NCI-H446 (cell line): ENCODE measurements at places on chromosomes 3 and 15.

DNA sequence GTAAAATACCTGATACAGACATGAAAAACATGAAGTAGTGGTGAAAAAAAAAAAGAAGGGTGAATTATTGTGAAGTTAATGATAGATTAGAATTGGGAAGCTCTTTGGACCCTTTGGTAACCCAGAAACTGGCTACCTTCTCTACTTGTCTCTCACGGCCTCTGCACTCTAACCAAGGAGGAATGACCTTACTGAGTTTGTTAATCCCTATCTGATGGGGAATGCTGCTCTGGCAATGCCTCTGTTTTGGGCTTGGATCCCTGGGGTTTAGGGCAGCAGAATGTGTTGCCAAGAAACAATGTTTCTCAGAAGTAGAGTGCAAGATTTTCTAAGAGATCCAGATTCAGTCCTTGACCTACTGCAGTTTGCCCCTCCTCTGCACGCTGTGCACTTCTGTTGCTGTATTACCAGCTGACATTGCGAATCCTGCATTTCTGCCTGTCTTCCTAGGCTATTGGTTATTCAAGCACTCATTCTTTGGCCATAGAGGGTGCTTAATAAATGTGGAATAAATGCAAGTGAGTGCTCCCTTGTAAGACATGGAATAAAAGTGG is 49.2 kb upstream of the MAP3K13 start:
- DNase-seq, result no peak

- DNase-seq, result no peak
Measured at GRCh38 chr3:54182242-54182641, 59.9 kb downstream of the CACNA2D3 start.

GRCh38 chr3:15859507-15860013 is 61.8 kb upstream of the ANKRD28 start:
- peak; percentile 62 for DNase-seq

GRCh38 chr3:46083956-46084355 is 56.7 kb upstream of the XCR1 start:
- DNase-seq, result no peak

- DNase-seq, result no peak
Measured at GRCh38 chr3:113747283-113748046, 630 bp downstream of the ATP6V1A start.

GRCh38 chr15:62394079-62394478 is 229.0 kb upstream of the C2CD4B start:
- DNase-seq, result no peak

- DNase-seq, result no peak
Measured at GRCh38 chr3:157444797-157445184, 8.1 kb downstream of the PTX3 start.

GRCh38 chr15:35168464-35168863 is 83.4 kb upstream of the NANOGP8 start:
- no peak for DNase-seq

DNA sequence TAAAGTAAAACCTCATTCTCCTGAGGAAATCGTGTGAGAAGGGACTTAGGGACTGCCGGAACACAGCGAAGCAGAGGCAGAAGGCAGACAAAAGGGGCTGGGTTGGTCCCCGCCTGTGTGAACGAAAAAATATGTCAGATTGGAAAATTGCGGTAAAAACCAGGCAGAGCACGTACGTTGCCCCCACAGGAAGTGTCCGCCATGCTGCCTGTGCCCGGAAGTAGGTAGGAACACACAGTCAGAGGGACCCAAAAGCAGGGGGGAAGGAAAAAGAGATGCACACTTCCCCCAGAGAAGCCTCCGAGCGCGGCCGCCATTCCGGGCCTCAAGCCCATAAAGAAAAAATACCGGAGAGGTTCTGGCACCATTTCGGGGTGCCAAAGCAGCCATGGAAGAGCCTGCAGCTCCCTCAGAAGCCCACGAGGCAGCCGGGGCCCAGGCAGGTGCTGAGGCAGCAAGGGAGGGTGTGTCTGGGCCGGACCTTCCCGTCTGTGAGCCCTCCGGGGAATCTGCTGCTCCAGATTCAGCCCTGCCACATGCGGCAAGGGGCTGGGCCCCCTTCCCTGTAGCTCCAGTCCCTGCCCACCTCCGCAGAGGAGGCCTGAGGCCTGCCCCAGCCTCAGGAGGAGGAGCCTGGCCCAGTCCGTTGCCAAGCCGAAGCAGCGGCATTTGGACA is at the start of gene MKRN3:
Gene MKRN3 (plus strand): TSS at position 280 of the 676 bp plus-strand sequence. CDS start 109 bp downstream, at position 389.
- DNase-seq, result peak; percentile 93

DNA sequence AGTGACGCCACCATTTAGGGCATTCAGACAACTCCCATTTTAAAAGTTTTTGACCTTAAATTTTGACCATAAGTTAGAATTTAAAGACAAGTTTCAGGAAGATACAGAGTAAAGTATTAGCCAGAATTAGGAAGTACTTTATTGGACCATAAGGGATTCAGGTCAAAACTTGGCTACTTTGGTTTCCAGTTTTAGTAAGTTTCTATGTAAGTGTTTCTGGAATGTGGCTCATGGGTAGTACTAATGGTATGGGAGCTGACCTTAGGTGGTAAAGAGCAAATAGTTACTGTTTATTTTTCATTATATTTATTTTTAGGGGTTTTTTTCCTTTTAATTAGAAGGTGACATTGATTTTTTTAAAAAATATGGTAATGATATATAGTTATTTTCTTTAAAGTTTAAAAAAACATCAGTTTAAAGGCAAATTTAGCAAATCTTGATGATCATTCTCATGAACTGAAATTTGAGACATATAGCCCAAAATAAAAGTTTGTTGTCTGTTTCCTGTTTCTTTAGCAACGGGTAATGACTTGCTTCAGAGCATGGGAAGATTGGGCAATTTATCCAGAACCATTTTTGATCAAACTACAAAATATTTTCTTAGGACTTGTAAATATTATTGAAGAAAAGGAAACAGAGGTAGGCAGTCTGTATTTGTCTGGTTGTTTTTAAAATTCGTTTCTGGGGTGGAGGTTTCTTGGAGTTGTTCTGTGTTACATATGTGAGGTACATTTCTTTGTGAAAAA is 34.3 kb downstream of the U2SURP start:
- no peak for DNase-seq

DNA sequence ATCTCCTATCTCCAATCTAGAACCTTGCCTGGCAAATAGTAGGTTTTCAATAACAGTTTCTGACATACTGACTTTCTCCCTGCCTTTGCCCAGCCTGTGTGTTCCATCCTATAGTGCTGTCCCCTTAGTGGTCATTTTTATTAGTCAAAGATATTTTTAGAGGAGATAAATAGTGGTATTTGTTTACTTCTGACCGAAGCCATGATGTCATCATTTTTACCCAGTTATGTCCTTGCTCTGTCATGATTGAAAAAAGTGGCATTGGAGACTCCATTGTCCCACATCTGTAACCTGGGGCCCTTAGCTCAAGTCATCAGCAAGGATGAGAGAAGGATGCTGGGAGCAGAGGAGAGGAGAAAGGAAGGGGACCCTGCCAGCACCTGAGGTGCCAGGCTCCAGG is 80.6 kb upstream of the ATP2B2 start:
- DNase-seq, result no peak

DNA sequence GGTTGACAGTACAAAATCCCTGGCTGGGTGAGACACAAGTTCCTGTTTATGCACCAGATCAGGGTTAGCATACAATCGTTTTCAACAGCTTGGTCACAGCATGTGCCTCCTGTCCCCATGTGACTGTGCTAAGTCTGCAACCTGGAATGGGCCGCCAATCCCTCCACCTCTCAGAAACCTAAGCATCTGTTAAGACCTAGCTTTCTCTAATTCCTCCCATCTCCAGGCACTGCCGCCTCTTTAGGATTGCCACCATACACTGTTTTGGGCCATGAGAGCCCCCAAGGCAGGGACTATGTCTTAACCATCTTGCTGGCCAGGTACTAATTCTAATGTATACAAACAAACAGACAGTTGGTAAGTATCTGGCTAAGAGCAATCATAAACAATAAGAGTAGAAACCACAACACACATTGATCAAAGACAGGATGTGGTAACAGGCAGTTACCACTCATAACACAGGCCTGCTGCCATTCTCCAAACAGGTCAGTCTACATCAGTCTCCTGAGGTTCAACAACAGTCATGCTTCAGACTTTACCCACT is 25.6 kb downstream of the SEC22C start:
- DNase-seq, result no peak

DNA sequence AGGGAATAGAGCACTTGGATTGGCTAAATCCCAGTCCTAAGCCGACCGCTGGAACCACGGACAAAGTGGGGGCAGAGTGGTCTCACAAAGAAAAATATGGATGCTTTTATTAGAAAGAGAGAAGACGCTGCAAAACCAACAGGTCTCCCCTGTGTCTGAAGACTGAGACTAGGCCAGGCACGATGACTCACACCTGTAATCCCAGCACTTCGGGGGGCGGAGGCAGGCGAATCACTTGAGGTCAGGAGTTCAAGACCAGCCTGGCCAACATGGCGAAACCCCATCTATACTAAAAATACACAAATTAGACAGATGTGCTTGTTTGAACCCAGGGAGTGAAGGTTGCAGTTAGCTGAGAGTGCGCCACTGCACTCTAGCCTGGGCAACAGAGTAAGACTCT is 61.8 kb downstream of the ZDHHC19 start:
- DNase-seq, result no peak

DNA sequence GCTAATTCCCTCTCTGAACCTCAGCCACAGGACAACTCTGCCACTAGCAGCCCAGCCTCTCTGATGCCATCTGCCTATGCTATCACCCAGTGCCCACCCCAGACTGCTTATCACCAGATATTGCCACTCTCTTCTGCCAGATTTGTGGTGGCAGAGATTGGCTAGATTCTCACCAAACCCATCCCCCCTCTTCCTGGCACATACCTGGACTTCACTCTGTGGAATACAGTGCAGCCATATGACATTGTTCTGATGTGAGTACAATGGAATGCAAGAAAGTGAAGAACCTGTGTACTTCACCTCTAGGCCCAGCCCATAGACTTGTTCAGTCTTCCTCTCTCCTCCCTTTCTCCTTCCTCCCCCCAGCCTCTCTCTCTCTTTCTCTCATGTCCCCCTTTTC is 46.9 kb upstream of the NTRK3 start:
- DNase-seq, result no peak

DNA sequence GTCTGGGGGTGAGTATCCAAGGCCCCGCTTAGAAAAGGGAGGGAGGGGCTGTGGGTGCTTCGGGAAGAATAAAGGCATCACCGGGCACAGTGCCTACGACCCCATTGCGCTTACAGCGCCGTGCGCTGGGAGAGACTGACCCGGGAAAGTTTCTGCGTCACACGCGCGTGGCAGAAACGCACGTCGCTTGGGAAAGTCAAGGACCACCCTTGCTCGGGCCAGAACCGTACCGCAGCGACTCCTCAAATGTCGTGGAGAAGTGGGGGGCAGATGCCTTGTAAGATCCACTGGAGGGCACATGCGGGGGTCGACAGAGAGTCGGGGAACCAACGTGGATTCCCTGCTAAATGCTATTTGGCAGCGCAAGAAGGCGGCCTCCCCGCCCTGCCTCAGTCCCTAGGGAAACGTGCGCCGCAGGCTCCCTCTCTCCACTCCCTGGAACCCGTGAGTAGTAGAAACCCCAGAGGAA is 2.4 kb downstream of the ADAMTS9 start:
- DNase-seq, result no peak

DNA sequence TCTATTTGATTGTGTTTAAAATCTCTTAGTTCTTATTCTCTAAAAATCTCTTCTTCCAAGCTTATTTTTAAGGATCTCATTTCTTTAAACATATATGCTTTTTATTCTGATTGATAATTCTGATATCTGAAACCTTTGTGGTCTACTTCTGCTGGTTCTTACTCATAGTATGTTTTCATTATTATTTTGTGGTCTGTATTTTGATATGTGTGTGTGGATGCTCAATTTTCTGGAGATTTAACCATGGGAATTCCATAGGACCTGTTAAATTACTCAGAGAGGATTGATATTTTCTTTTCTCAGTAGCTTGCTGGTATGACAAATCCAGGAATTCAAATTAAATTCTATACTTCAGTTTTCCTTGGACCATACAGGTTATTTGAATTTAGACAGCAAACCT is 14.7 kb upstream of the HHLA2 start:
- DNase-seq, result no peak

- DNase-seq, result no peak
Measured at GRCh38 chr15:53589520-53590057, 169.9 kb downstream of the WDR72 start.

GRCh38 chr3:187077537-187077936 is 61.8 kb downstream of the RPL39L start:
- no peak for DNase-seq

- no peak for DNase-seq
Measured at GRCh38 chr15:48089702-48090101, 31.1 kb upstream of the SLC24A5 start.

GRCh38 chr3:65568497-65568896 is 470.2 kb downstream of the MAGI1 start:
- no peak for DNase-seq

DNA sequence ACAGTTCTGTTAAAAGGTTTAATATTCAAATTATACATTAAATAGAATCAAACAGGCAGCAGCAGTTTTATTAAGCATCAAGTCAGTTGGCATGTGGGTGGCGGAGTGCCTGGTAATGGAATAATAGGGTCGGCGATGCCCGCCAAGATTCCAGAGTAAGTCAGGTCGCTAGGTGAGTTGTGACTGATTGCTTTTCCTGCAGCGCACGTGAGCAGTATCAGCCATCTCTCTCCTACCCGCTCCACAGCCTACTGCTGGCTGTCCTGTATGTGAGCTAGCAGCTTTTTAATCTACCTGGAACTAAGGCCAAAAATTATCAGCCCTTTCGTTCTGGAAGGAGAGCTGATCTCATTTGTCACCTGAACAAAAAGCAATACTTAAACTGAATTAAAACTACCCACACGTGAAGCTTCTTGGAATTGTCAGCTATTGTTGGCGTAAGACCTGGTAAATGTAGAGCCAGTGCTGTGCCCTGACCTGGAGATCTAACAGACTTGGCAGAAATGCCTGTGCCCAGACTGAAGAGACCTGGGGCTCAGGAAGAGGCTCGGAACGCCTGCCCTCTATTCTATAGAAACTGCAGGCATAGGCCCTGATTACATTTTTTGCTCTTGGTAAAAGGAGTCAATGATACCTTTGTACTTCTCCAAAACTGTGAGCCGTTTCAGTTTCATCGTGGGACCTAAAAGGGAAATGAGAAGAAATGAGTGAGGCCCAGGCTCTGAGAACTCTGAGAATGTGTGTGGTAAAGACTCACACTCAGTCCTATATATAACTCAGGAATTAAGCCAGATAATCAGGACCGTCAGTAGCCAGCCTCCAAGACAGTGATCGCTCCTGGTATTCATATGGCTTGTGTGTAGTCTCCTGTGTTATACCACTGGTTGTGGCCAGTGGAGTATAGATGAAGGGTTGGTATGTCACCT is 21.9 kb downstream of the IDH3A start:
- no peak for DNase-seq

- no peak for DNase-seq
Measured at GRCh38 chr3:127419641-127420553, 132.1 kb upstream of the PRR20G start.

- peak; percentile 2 for DNase-seq
Measured at GRCh38 chr15:87669846-87670245, 586.7 kb downstream of the NTRK3 start.

DNA sequence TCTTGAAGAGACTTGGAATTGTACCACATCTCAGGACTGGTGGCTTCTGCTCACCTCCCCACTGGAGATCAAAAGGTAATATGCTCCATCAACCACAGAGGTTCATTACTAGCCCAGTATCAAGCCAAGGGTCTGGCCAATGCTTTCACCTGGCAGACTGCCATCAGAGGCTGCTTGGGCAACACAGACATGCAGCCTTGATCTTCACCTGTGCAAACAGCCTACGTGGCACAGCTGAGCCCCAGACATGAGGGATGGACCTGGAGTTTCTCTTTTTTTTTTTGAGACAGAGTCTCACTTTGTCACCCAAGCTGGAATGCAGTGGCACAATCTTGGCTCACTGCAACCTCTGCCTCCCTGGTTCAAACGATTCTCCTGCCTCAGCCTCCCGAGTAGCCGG is 105.6 kb upstream of the HES1 start:
- no peak for DNase-seq
